ENCODE measurements at places on chromosomes 13 and 19. TPM values are rescaled to one million over a fixed set of nuclear protein-coding genes. Genes with fewer than 3 reads are reported as not detected.
A peak's percentile ranks its signal among the peaks of the same experiment; 100 is the strongest.

KASH5 gene
- polyA plus RNA-seq, result not detected

SIGLEC14 gene
- polyA plus RNA-seq, result 4.4 TPM

CERS1 gene
- polyA plus RNA-seq, result 2.2 TPM

COQ8B gene
- 51.6 TPM for polyA plus RNA-seq

BRME1 gene
- polyA plus RNA-seq, result 2.2 TPM

DNA sequence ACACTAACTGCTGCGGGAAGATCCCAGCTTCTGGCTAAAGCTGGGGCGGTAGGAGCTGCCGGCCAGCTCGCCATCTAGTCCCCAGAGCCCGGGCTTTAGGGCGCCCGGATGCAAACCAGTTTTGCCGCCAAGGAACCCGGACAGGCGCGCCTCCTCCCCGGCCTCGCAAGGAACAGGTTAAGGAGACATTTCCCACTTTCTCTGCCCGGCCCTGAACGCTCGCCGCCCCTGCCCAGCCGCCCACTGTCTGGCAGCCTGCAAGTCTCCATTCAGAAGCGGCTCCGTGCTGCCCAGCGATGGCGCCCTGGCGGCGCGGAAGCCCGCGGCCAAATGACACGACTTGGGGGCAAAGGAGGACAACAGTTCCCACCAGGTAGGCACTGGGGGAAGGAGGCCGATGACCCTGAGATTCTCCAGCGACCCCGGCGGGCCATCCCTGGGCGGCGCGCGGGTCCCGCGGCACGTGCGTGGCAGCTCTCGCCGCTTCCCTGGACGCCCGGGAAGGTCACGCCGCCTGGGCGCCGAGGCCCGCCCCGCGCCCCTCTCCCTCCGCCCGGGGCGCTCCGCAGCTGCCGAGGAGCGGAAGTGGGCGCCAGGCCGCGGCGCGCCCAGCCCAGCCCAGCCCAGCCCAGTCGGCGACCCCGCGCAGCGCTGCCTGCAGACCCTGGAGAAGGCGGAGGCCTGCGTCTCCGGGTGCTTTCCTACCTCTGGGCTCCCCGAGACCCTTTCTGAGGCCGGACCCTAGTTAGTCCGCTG is 42.2 kb upstream of the HNRNPA1L2 start:
- no peak for DNase-seq

DNA sequence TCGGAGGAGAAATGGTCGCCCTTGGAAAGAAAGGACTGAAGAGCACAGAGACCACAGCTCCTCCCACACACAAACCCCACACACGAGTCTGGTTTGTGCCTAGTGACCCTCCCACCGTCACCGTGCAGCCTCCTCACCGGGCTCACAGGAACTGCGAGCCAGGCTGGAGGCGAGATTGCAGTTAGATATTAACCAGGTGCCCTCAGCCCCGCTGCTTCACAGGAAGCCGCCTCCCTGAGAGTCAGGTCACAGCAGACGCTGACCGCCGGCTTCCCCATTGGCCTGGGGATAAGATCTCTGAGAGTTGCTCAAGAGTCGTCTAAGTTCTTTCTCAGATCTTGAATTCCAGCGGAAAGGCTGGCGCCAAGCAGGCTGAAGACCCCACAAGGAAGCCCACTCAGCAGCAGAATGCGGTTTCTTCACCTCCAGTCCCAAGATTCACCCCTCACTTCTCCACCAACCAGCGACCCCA is 870 bp downstream of the ZNF44 start:
- peak; percentile 25 for DNase-seq

DNA sequence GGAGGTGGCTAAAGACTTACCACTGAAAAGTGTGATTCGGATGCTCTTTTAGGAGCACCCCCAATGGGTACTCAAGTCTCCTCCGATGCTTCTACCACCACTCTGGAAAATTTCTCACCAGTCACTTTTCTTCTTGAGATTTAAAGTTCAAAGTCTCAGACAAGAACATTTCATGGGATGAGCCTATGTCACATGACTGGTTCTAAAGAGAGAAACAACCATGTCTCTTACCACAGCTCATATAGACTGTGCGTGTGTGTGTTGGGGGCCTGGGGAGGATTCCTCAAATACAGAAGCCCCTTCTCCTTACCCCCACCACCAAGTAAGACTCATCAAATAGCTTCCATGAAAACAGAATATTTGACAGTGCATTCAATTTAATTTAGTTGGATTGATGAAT is 181.7 kb upstream of the MIR17HG start:
- DNase-seq, result no peak

DNA sequence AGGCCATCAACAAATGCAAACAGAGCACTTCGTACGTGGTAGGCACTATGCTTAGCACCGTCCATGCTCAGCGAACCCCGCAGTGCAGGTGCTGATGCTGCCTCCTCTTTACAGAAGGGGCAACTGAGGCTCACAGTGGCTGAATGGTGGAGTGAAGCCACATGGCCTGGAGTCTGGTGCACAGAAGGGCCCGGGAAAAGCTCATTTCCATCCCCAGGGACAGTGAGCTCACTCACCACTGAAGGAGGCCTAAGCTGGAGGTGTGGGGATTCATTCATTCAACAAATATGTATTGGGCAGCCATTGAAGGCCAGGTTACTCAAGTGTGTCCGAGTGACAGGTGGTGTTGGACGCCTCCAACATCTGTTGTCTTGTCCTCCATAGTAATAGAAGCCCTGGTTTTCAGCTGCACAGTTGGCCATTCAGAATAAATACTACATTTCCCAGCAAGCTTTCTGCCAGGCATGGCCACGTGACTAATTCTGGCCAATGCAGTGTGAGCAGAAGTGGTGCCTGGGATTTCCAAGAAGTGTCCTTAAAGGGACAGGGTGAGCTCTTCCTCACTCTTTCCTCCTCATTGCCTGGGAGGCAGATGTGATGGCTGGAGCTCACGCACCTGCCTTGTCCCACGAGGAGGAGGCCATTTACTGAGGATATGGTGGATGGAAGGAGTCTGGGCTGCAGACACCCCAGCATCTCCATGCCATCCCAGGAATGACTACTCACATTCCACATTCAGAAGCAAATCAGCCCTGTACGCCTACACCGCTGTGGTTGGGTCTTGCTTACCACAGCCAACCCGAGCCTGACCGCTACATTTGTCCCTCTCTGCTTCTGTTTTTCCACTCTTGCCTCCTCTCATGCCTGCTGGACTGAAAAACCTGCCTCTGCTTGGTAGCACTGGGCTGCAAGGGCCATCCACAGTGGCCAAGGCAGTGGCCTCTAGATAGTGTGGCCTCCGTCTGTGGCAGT is 2.3 kb upstream of the ZNRF4 start:
- no peak for DNase-seq

DNA sequence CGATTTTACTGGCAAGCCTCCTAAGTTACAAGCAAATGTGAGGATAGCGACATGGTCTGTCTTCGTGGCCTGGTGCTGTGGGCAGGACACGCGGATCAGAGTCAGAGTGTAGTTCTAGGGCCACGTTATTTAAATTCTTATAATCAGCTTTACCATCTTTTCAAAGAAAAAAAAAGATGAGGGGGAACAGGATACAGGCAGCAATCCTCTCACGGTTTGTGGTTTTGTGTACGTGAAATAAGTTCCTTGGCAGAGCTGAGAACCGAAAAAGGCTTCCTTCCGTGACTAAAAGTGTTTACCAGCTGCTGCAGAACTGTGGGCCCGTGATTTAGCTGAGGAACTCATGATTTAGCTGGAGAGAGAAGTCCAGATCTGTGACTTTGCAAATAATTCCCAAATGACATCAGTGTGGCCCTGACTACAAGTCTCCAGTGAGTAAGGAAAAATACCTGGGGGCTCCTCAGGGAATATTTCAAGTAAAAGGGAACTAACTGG is 27.2 kb downstream of the RCBTB2 start:
- DNase-seq, result no peak

DNA sequence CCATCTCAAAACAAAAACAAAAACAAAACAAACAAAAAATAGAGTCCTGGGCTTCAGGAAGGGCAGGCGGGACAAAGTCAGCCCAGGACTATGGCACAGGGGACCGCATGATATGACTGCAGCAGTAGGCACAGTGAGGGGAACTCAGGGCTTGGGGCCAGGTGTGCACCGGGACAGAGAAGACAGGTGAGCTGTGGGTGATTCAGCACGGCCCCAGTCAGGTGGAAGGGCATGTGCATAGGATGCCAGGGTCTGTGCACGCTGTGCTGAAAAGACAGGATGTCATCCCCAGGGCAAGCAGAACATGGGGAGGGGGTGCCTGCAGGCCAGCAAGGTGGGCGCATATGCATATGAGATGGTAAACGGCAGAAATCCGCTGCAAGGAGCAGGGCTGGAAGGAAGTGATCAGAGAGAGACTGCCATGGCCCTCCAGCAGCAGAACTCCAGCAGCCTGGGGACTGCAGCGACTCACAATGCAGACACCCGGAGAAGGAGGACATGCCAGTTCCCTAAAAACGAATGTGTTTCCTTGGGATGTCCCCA is 15.0 kb downstream of the EPS15L1 start:
- no peak for DNase-seq

DNA sequence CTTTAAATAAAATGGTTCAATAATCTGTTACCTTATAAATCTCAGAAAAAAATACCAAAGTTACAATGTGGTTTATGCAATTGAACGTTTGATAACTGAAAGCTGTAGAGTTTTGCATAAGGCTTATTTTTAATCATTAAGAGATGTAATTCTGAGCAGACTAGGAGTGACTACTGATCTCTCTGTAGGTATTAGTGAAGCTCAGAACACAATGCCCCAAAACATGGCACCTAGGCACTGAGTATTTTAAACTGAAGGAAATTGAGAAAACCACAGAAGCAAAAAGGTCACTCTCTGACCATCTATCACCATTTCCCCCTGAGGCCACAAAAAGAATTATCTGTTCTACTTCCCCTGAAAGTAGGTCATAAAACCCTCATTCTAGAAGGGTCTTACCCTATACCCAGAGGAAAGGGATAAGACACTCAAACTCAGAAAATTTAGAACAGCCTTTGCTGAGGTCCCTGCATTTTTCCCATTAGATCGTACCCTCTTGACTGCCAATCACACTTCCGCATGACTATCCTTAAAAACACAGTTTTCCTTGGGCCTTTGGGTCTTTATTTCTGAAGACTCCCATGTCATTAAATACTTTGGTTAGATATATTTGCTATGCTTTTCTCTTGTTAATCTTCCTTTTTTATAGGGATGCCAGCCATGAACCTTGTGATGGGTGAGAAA is 158.1 kb downstream of the PCDH9 start:
- DNase-seq, result no peak

- no peak for DNase-seq
Observed at GRCh38 chr19:58518256-58519086, 1.1 kb downstream of the ZBTB45 start.

DNA sequence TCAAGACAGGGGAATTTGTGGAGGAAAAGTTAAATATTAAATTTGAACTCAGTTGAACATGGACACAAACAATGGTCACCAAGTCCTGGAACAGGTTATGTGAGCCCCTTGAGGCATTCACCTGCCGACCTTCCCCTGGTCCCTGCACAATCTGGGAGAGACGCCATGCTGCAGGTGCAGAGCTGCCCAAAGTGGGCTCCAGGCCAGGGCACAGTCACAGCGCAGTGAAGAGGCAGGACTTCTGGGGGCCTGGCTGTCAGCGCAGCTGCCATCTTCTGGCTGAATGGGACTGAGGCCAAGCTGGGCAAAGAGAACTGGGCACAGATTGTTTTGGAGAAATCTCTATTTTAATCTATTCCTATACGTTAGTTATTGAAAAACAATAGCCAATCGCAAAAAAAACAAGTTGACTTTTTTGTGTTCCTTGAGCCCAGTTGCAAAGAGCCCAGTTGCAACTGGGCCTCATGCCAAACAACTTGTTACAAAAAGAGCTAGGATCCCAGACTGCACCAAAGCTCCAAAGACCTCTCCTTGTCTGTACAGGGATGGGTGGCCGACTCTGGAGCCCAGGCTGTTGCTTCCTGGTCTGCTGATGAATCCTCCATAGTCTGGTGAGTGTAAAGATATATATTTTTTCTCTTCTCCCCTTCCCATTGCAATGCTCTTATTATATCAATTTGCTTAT is 1.2 kb upstream of the ZNF626 start:
- no peak for DNase-seq

GRCh38 chr19:18764591-18765051 is 26.5 kb downstream of the COMP start:
- no peak for DNase-seq

DNA sequence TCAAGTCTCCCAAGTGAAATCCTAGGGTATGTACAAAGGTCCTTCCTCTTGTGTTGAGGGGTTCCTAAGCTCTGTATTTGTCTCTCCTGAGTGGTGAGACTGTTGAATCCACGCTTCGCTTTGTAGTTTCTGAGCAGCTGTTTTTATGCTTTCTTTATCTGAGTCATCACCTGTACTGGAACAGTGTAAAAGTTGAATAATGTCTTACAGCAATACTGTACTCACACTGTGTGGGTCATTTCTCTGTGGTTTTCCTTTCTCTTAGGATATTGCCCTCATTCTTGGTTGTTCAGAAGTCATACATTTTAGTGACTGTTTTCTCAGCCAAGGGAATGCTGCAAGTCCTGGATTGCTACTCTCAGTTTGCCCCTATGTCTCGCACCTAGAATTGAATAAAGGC is 1596.6 kb downstream of the SLITRK5 start:
- no peak for DNase-seq

DNA sequence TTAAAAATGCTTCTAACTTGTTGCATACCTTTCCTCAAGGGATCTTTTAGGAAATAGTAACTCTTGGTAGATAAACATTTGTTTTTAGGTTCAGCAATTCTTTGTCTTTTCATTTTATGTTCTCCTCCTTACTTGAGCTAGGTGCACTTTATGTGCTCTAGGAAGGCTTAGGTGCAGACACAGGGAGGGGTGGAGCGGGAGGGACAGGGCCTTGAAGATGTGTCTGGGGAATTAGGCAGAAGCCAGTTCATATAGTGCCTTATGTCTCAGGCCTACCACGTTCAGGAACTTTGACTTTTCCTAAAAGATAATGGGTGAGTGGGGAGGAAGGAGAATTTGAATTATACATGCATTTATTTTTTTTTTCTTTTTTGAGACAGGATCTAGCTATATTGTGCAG is 37.7 kb downstream of the IRS2 start:
- DNase-seq, result no peak

- no peak for DNase-seq
Observed at GRCh38 chr19:18996796-18997394, 36.4 kb downstream of the SUGP2 start.

DNA sequence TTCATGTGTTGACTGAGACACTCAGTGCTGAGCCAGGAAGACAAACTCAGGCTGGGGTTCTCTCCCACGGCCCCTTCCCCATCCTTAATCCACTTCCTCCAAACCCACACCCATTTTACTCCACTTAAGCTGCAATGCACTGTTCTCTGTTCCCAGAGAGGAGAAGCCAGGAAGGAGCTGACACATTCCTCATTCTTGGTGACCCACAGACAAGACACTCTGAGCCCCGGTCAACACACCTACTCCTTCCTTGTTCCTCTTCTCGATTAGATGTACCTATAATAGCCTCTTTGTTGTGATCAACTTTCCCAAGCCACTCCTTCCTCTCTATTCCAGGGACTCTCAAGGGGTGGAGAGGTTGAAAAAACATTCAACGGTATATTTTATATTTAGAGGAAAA is 47.1 kb downstream of the INSR start:
- DNase-seq, result no peak

DNA sequence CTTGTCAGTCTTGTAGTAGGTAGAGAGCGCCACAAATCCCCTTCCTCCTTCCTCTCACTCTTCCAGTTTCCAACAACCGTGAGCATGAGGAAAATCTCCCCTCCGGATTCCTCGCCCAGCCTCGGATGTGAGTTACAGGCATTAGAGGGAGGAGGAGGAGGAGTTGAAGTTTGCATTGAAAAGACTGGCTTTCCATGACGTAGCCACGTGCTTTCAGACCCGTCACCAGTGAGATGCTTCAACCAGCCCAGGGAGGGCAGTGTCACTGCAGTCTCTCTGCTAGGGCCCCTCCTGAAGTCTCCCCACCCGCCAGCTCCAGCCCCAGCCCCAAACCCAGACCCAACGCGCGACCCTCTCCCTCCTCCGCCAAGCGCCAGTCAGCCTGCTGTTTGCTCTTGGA is 442 bp upstream of the FGF14 start:
- DNase-seq, result no peak
